Endothelial cell of umbilical vein (primary cell): ENCODE measurements at places on chromosomes 6 and 20.
A peak's percentile ranks its signal among the peaks of the same experiment; 100 is the strongest.

DNA sequence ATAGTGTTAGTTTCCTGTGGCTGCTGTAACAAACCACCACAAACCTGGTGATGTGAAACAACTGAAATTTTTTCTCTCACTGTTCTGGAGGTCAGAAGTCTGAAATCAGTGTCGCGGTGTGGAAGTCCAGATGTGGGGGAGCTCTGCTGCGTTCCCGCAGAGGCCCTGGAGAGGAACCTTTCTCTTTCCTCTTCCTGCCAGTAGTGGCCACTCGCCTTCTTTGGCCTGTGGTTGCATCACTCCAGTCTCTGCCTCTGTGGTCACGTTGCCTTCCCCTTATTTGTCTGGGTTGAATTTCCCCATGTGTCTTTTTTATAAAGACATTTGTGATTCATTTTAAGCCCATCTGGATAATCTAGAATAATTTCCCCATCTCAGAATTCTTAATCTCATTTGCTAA is 295.5 kb upstream of the FLRT3 start:
- DNase-seq, result no peak

GRCh38 chr6:43624786-43625288 is 4.2 kb downstream of the GTPBP2 start:
- no peak for DNase-seq

- DNase-seq, result no peak
Measured at GRCh38 chr6:35955970-35956369, 35.1 kb upstream of the SRPK1 start.

DNA sequence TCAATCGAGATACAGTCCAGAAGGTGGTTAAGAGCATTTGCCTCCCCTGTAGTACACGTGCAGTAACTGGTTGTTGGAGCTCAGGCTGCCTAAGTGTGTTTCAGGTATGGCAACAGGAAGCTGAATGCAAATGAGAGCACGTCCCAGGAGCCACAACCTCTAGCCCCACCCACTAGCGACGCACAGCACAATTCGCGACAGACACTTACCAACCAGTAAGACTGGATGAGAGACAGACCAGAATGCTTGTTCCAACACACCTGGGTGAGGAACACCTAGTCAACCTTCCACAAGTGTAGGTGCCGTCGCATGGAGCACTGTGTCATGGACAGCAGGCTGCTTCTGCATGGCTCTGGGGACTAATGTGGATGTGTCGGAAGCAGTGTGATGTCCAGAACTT is 7.2 kb upstream of the SERPINB1 start:
- no peak for DNase-seq

GRCh38 chr6:156638581-156638980 is 138.6 kb upstream of the ARID1B start:
- DNase-seq, result no peak

DNA sequence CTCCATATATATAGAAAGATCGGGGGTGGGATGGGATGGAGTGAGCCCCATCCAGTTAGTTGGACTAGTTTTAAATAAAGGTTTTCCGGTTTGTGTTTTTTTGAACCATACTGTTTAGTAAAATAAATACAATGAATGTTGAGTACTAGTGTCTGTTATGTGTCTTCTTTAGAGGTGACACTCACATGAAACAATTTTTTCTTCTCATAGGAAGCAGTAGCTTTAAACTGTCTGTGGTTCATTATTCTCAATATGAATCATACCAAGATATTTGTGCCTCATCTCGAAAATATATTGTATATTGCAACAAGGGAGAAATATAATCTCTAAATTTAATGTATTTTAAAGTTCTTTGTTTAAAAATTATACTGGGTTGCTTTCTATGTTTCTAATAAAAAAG is 33.4 kb downstream of the HSF2 start:
- DNase-seq, result no peak

GRCh38 chr20:37291724-37292126 is 2.3 kb downstream of the MANBAL start:
- no peak for DNase-seq

DNA sequence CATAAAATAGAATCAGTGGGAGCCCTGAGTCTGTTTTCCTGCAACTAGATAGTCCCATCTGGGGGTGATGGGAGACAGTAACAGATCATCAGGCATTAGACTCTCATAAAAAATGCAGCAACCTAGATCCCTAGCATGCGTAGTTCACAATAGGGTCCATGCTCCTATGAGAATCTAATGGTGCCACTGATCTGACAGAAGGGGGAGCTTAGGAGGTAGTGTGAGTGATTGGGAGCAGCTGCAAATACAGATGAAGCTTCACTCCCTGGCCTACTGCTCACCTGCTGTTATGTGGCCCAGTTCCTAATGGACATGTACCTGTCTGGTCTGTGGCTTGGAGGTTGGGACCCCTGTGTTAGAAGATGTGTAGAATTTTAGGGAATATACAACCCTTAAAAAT is 904.5 kb upstream of the EPHA7 start:
- DNase-seq, result peak; percentile 1

GRCh38 chr6:34595332-34596184 is 39.4 kb upstream of the SPDEF start:
- DNase-seq, result no peak

DNA sequence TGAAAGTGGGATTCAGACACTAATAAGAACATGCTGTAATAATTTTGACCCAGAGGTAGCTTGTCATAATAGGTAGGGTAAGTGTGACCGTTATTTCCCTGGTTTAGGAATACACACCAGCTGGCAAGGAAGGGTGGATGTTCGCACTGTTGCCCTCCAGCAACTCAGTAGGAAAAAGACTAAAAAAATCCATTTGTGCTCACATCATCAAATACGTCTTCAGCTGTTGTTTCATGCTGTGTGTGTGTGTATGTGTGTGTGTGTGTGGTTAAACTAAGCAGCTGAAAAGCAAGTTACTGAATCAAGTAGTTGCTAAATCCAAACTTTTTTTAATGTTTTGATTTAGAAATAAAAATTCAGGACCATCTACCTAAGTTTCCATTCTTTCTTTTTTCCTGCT is 218.7 kb downstream of the TRDN start:
- no peak for DNase-seq

DNA sequence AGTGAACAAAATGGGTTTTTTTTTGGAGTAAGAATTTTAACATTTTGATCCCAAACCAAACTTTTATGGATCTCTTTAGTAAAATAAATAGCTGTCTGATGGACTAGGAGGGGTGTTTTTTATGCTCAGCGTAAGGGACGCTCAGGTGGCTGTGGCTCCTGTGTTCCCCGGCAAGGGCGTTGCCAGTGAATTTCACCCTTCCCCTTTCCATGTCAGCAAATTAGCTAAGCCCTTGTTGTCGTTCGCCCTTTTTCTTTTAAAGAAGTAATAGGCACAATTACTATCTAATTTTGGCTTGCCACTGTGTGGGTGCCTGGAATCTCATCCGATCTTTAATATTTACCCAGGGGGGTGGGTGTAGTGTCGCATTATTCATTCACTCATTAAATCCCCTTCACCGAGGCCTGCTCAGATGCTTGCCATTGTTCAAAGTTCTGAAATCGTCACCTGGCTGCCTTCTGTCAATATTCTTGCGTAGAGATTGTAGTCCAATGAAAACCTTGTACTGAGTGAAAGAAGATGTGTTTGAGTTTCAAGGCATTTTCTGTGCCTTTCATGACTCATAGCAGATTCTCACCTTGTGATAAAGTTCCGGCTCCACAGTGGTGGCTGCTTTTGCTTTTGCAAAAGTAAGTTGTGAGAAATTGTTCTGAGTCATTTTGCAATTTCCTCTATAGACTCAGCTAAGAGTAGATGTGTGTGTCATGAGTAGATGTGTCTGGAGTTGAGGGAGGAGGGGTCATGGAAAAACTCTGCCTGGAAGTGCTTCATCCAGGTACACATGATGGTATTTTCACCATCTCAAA is 40.0 kb upstream of the CLDN20 start:
- peak; percentile 90 for DNase-seq

- peak; percentile 49 for DNase-seq
Measured at GRCh38 chr6:42197555-42198362, 3.0 kb upstream of the GUCA1B start.

DNA sequence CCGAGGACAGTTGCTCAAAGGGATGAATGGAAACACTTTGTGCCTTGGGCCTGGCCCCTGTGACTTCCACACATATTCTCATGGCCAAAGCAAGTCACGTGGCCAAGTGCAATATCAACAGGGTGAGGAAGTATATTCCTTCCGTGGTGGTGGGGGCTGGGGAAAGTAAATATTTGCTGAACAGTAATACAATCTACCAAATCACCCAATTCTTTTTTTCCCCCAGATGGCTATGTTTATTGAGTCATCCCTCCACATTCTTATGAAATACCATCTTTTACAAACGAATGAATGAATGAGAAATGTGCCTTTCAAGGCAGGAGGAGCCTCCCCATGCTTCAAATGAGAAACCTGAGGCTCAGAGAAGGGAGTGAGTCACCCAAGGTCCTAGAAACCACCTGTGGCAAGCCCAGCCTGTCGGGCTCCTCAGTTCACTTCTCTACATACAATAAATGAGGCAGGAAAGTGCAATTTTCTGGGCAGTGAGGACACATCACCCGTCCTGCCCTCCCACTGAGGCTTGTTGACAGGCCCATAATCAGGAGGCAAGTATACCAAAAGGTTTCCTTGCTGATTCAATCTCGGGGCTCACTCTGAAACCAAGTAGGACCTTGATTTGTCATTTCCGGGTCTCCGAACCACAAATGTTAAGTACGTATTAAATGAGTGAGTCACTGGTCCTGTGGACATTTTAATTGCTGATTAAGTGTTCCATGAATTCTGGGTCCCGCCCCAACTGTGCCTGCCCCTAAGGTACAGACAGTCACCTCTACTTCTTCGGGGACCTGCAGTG is 25.3 kb upstream of the TOP1 start:
- DNase-seq, result peak; percentile 96

- no peak for DNase-seq
Measured at GRCh38 chr20:43904827-43905177, 9.8 kb upstream of the TOX2 start.

DNA sequence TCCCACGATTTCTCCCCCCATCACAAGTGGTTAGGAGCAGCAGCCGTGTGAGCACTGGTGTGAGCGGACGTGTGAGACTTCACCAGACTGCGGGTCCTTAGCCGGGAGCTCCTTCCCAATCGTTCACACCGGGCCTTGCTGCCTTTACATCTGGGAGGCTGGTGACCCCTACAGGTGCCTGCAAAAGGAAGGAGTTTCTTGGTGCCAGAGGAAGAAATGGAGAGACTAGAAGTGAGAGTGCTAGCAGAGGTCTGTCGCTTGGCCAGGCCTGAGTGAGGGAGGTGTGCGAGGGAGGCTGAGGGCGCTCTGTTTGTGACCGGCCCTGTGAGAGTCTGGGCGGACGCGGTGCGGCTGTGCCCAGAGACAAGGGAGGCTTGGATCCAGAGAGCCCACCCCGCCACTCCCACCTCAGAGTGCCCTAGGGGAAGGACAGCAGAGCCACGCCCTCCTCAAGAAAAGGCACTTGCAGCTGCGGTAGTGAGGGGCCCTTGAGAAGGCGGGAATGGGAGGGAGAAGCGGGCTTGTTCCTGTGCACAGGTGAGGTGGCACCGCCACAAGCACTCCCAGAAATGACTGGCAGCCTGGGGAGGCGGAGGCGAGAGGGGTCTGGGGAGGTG is 10.0 kb upstream of the ARMC2 start:
- no peak for DNase-seq

GRCh38 chr6:99013145-99013544 is 65.4 kb upstream of the FBXL4 start:
- no peak for DNase-seq

GRCh38 chr6:125749865-125750691 is 646 bp downstream of the HEY2 start:
- DNase-seq, result no peak

GRCh38 chr6:137216106-137216505 is 3.1 kb downstream of the IFNGR1 start:
- DNase-seq, result no peak

GRCh38 chr6:10276106-10276505 is 138.8 kb downstream of the TFAP2A start:
- no peak for DNase-seq

GRCh38 chr6:135310291-135310690 is 129.2 kb downstream of the MYB start:
- no peak for DNase-seq
